ENCODE measurements at places on chromosomes 1 and 21.

- DNase-seq, result no peak
- H3K36me3 ChIP-seq, result peaks cover 57% of the 10 kb centered on the region
- no peak overlapping the region for H3K4me3 ChIP-seq
- no peaks in the 10 kb centered on the region for H3K27me3 ChIP-seq
- no peaks in the 10 kb centered on the region for H3K4me1 ChIP-seq
- H3K27ac ChIP-seq, result no peak overlapping the region
These were observed 27.6 kb downstream of the DNAJC8 start for GRCh38 chr1:28205243-28205642.

GRCh38 chr1:14625572-14625971 is 27.1 kb downstream of the KAZN start:
- H3K36me3 ChIP-seq, result no peaks in the 10 kb centered on the region
- H3K4me1 ChIP-seq, result peaks cover 14% of the 10 kb centered on the region
- no peak overlapping the region for H3K4me3 ChIP-seq

DNA sequence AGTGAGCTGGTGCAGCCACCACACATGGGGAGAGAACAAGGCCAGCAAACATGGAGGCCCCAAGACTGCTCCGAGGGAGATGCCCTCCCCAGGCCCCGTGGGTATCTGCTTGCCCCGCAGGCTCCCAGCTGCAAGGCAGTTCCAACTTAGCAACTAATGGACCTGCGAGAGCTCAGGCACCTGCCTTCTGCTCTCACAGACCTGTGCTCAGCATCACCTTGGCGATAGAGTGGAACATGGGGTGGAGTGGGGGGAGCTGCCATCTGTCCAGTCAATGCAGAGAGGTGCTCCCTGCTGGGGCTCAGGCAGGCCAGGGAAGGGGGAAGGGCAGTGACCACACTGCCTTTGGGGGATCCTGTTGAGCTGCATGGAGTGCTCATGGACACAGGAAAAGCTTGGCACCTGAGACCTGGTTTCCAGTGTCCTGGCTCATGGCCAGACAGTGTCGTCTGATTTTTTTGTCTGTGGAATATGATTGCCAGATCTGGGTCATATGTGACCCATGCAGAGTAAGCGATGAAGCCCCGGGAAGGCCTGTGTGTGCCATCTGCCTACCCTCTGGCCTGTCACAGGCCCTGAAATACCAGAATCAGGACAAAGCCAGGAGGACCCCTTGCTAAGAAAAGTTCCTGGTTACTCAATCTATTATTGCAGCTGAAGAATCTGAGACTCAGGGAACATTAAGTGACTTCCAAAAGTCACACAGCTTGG is 39.9 kb upstream of the TENT5C start:
- no peak overlapping the region for H3K27ac ChIP-seq
- H3K4me1 ChIP-seq, result peaks cover 4% of the 10 kb centered on the region
- H3K4me3 ChIP-seq, result no peak overlapping the region
- no peaks in the 10 kb centered on the region for H3K36me3 ChIP-seq

DNA sequence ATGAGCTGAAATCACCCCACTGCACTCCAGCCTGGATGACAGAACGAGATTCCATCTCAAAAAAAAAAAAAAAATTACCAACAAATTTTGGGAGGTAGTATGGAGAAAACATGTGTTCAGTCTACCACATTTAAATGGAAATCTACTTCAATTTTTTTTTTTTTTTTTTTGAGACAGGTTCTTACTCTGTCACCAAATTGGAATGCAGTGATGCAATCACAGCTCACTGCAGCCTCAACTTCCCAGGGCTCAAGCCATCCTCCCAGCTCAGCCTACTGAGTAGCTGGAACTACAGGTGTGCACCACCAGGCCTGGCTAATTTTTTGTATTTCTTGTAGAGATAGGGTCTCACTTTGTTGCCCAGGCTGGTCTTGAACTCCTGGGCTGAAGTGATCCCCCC is 82.1 kb downstream of the GFI1 start:
- H3K4me3 ChIP-seq, result no peak overlapping the region
- H3K36me3 ChIP-seq, result no peaks in the 10 kb centered on the region
- H3K4me1 ChIP-seq, result no peaks in the 10 kb centered on the region
- no peaks in the 10 kb centered on the region for H3K27me3 ChIP-seq
- no peak for DNase-seq

DNA sequence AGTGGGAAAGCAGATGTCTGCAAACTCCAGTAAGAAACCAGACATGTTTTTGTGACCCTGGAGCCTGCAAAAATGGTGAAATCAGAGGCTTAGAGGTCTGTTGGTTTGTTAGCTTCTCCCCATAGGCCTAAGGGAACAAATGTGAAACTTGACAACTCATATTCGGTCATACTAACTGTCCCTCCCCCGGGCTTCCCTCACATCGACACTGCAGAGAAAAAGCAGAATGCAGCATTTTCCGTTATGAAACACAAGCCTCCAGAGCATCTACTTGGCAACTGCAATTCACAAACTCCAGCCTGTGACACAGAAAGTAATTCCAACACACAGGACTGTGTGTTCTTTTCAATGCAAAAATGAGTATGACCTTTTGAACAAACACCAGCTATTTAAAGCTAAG is 3.7 kb downstream of the KCNA2 start:
- H3K27ac ChIP-seq, result peak overlapping the region; percentile 35
- peaks cover 23% of the 10 kb centered on the region for H3K4me1 ChIP-seq
- H3K36me3 ChIP-seq, result no peaks in the 10 kb centered on the region
- peak; percentile 88 for DNase-seq

DNA sequence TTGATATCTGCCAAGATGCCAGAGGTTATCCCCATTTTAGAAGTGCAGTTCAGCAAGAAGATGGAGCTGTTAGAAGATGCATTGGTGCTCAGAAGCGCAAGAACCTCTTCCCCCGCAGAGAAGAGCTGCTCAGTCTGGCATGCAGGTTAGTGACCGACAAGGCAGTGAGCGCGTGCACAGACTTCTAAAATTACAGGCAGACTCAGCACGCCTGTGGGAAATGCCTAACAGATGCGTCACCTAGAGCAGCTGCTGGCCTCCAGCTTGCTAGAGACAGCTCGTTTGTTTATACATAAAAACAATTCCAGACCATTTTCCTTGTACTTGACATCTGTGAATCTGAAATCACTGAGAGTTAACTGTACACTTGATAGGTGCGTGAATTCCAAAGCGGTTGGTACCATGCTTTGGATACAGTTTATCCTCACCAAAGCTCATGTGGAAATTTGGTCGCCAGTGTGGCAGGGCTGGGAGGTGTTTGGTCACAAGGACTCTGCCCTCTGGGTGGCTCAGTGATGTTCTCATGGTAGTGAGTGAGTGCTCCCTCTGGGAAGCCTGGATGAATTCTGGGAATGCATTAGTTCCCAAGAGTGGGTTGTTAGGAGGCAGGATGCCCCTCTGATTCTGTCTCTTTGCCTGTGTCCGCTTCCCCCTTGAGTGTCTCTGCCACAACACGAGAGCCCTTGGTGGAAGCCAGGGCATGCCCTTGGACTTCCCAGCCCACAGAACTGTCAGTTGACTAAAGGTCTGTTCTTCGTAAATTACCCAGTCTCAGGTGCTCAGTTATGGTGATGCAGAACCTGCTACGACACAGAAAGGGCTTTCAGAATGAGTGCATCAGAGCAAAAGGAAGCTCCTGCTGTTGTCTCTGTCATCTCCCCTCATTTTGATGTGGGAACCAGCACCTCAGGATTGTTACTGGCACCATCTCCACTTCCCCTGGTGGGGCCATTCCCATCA is 24.4 kb downstream of the SNAP47 start:
- no peak overlapping the region for H3K4me3 ChIP-seq
- H3K4me1 ChIP-seq, result peaks cover 56% of the 10 kb centered on the region
- H3K27me3 ChIP-seq, result no peaks in the 10 kb centered on the region
- peaks cover 42% of the 10 kb centered on the region for H3K36me3 ChIP-seq
- H3K27ac ChIP-seq, result peak overlapping the region; percentile 94

DNA sequence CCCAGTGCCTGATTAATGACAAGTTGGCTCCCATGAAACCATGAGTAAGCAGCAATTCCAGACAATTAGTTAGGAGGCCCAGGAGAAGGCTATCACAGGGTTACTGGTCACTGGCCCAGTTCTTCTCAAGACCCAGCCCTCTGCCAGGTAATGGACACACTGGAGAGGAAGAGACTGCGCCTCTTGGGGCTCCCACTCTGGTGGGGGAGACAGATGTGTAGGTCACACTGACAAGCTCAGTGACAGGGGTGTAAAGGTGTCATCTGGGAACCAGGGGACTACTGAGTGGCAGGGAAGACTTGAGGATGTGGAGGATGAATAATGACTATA is 4.9 kb downstream of the HPCA start:
- no peaks in the 10 kb centered on the region for H3K36me3 ChIP-seq
- DNase-seq, result no peak
- peaks cover 59% of the 10 kb centered on the region for H3K27me3 ChIP-seq
- no peak overlapping the region for H3K27ac ChIP-seq

DNA sequence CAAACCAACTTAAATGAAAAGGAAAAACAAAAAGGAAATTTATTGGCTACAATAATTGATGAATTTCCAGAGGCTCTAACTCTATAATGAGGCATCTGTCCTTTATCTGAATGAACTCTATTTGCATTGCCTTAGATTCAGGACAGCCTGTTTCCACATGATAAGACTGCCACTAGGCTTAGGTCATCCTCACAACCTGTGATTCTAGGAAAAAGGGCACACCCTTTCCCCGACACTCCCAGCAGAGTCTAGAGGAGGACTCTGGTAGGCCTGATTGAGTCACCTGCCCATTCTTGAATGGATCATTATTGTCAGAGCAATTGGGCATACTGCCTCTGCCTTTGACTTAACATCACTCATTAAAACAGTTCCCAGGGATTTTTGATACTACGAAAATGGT is 262.8 kb downstream of the TPR start:
- H3K27me3 ChIP-seq, result no peaks in the 10 kb centered on the region
- H3K4me1 ChIP-seq, result no peaks in the 10 kb centered on the region
- no peak overlapping the region for H3K4me3 ChIP-seq
- H3K27ac ChIP-seq, result no peak overlapping the region
- DNase-seq, result no peak
- H3K36me3 ChIP-seq, result no peaks in the 10 kb centered on the region

Data from muscle of leg (tissue), 16 donors.